ENCODE measurements at places on chromosomes 1 and 21.

GRCh38 chr1:233919786-233920185 lies 15.3 kb downstream of the SLC35F3 start:
- DNase-seq = no peak

GRCh38 chr1:201064806-201065205 lies 41.3 kb upstream of the KIF21B start:
- no peak for DNase-seq

DNA sequence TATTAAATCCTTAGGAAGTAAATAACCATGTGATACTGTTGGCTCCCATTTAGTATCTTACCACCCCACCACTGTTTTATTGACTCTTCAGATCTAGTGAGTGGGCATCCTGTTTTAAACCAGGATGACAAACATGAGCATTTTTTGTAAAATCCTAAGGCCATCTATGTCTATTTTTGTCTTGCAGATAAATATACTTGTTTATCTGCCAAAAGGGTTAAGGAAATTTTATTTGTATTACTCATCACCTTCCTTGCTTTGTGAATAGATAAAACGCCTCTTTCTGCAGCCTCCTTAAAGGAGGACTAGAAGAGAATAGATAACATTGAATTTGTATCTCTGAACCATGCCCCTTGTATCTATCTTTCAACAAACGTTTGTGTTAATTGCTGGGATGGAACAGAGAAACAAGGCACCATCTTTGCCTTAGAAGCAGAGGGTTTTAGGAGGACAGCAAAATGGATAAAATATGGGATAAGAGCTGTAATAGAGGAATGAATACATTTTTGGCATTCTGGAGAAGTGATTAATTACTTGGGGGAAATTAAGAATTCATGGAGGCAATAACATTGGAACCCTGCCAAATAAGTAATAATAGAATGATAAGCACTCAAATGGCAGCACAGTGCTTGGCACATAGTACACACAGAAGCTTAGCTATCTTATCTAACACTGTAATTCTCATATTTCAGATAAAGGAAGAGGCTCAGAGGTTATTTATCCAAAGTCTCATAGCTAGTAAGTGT lies 14.7 kb downstream of the YTHDF2 start:
- DNase-seq = no peak

- no peak for DNase-seq
Measured at GRCh38 chr1:62230718-62231117, 36.1 kb downstream of the L1TD1 start.

- no peak for DNase-seq
Measured at GRCh38 chr1:157154940-157155514, 16.8 kb upstream of the ETV3 start.

GRCh38 chr1:72521659-72522058 lies 239.3 kb upstream of the NEGR1 start:
- DNase-seq = no peak

DNA sequence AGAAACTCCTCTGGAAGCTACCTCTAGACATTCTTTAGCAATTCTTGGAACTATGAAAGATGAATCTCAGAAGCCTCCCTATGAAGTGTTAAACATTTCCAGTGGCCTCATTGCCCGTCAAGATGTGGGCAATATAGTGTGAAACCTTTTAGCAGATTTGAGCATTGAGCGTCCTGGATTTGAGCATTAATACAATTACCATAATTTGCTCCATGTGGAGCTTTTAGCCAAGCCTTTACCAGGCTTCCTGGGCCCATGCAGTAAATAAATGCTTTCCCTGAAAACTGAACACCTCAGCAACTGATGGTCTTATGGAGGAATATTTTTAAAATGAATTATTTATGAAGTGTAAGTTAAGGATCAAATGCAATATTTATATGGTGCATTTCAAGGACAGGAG lies 162.0 kb downstream of the FGGY start:
- DNase-seq = no peak

DNA sequence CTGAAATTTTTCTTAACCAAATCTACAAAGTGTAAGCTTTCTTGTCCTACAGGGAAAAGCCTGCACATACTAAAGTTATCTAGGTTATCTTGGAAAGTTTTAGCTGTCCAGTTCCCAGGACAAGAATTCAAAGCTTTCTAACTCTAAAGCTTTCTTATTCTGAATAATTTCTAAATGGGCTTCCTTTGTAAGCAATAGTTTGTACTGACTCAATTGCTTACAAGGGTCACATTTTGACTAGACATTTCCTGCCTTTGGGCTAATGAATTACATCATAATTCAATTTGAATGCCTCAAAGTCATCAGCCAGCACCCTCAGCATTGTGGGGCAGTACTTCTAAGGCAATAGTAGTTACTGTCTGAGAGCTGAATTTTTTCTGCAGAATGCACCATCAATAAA lies 223.0 kb downstream of the LTN1 start:
- DNase-seq = no peak

DNA sequence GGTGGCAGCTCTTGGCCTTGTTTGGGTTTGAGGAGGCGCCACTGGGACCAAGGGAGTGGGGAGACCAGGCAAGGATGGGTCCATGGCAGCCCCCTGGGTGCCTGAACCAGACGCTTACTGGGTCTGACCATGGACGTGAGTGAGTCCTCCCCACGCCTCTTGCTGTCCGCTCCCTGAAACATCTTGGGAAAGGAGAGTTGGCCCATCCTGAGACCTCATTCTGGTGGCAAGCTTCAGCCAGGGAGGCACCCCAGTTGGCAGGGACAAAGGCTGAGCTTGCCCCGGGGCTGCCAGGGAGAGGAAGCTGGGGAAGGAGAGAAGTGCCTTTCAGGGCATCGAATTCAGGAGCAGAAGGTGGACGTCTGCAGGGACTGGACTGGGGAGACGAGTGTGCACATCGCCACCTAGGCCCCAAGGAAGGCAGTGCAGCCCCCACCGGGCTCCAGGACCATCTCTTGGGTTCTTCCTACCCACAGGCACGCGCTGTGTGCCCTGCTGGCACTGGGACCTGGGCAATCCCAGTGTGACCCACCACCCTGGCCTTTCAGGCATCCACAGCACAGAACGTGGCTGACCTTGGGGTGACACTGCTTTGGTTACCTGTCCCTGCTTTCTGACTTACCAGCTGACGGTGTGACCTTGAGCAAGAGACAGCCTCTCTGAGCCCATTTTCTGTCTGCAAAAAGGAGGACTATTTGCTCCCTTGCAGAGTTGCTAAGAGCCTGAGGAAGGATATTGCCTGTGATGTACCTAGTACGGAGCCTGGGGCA lies 132.9 kb upstream of the WNT4 start:
- peak; percentile 11 for DNase-seq

- DNase-seq = peak; percentile 2
Measured at GRCh38 chr1:110829955-110830553, 42.9 kb upstream of the CD53 start.

GRCh38 chr1:93979718-93980319 lies 70.6 kb upstream of the GCLM start:
- DNase-seq = no peak

DNA sequence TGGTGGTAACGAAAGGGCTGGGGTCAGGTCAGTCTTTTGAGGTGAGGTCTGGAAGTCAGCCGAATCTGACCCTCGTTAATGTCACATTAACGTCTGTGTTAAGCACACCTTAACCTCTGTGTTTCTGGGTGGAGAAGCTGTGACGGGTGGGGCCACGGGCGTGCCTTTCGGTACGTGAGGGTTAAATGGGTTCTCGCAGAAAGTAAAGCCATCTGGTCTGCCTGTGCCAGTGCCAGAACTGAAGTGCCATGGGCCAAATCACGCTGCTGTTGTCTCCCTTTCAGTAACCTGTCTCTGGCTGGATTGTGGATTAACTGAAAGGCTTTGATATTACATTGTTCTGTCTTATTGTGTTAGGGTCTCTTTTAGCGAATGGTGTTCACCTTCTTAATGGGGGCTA lies 14.4 kb downstream of the URB2 start:
- no peak for DNase-seq

DNA sequence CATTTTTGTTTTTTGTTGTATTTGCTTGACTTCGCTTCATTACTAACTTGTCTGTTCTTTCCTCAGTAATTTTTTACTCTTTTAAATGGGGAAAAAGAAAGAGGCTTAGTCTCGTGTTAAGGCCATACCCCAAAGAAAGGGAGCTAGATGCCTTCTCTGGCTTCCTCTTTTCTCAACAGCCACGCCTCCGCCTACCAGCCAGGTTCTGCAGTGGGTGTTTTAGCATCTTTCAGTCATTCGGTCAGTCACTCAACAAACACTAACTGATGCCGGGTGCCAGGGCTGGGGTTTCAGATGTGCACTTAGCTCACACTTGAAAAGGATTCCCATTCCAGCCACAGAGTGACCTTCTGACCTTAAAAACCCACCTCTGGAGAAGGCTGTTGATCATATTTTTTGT lies 46.3 kb upstream of the VAV3 start:
- DNase-seq = no peak

- no peak for DNase-seq
Measured at GRCh38 chr1:221869779-221870178, 127.9 kb upstream of the DUSP10 start.

DNA sequence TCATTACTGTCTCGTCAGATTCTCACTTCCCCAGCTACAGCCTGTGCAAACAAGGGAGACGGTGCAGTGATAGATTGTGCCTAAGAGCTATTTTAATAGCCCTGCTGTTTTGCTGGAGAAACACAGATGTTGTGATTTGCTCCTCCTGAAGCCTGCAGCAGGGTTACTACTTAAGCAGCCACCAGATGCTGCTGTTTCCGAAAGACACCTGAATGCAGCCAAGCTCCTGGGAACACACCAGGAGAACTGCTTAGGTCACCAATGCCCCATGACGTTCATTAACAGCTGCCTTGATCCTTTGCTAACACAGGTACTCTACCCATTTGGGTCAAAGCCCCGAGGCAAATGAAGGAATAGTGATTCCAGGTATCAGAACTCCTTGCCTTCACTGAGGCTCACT lies 411.8 kb upstream of the DAB1 start:
- no peak for DNase-seq

GRCh38 chr1:23645338-23645737 lies 46.3 kb upstream of the RPL11 start:
- no peak for DNase-seq

Data from activated CD8-positive, alpha-beta memory T cell treated with anti-CD3 and anti-CD28 coated beads for 48 hours (primary cell).